ENCODE measurements at places on chromosomes 3 and 15.

DNA sequence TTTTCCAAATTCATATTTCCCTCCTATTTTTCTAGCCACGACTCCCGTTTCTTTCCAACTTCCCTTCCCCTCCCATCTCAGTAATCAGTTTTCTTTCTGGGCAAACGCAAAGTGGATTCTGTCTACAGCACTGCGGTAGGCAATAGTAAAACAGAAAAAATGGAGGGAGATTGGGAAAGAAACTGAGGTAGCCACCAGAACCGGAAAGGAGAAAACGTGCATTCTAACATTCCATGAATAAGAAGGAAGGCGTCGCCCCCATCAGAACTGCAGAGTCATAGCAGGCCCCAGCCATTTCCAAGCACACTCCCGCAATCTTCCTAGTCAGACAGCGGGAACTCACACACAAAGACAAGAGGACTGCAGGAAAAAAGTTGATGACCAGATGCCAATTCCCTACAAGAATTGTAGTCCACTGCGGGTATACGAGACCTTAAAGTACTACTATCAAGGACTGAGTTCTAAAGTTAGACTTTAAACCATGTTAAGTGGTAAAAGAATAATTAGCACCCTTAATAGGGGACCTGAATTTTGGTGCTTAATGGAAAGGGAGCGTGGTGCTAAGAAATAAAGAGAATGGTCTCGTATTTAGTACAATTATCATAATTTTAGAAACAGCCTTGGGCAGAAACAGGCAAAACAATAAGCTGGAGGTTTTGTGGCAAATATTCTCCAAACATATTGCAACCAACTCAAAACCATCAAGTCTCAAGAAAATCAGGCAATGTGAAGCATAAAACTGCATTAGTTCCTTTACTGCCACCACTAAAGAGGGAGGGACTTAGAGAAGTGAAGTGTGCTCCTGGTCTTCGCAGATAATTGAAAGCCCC is 1.4 kb downstream of the PFN2 start:
- no peak for DNase-seq

GRCh38 chr3:71389911-71390573 is 193.5 kb downstream of the FOXP1 start:
- no peak for DNase-seq

- no peak for DNase-seq
Observed at GRCh38 chr15:60889491-60889890, 339.6 kb downstream of the RORA start.

- no peak for DNase-seq
Observed at GRCh38 chr3:88075497-88075896, 16.4 kb downstream of the ZNF654 start.

- no peak for DNase-seq
Observed at GRCh38 chr3:195403244-195403643, 39.6 kb downstream of the ACAP2 start.

GRCh38 chr3:46950177-46950576 is 26.4 kb downstream of the CCDC12 start:
- DNase-seq, result no peak

DNA sequence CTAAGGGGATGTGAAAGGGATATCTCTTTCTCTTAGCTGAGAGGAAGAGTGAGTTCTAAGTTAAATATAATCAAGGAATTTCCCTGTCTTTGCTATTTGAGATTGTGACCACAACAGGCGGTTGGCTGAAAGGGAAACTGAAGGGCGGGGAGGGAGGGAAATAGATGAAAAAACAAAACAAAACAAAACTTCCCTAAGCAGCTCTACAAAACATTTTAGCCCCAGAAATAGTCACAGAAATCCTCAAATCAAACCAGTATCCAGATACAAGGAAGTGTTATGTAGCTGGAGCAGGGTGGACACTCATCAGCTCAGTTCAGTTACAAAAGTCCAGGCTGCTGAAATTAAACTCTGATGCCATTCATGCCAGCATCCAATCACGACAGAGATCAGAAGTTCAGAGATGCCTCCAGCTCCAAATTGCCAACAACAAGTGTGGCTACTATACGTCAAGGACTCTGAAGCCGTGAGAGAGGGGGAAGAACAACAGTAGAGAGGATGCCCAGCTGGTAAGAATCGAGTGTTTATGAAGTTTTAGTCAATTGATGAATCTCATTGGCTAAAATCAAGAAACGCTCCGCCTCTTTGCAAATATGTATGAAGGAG is 319 bp upstream of the TP63 start:
- no peak for DNase-seq

GRCh38 chr15:80640531-80641121 is 54.5 kb upstream of the ABHD17C start:
- no peak for DNase-seq

GRCh38 chr3:14231145-14231990 is 52.8 kb downstream of the LSM3 start:
- DNase-seq, result no peak

DNA sequence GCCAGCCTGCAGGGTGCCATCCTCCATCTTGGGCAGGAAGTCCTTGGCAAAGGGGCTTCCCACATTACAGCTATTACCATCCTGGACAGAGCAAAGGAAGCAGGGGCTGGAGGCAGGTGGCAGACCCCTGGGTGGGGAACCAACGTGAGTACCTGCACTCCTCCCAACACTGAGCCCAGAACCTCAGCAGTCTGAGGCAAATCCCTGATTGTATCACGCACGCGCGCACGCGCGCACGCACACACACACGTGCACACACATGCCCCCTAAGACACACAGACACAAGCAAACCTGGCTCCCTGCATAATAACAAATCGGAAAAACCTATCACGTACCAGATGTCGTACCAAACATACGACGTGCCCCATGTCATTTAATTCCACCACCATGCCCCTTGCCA is 11.8 kb downstream of the POLG start:
- DNase-seq, result no peak

DNA sequence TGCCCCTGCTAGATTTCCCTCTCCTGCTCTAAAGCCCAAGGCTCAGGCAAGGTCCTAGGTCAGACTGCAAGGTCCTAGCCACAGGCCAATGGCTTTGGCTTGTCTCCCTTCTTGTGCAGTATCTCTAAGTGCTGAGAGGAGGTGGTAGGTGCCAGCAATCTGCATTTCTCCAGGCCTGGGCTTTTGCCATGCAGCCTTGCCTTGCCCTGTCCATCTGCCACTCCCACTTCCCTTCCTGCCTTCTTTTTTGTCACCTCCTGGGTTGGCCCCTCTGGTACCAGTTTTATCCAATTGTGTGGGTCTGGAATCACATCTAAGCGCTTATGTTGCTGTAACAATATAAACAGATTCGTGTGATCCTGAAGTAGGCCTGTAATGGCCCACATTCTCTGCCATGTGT is 109.9 kb downstream of the MYRIP start:
- DNase-seq, result no peak

- DNase-seq, result no peak
Observed at GRCh38 chr3:65245133-65246063, 557.6 kb upstream of the ADAMTS9 start.

DNA sequence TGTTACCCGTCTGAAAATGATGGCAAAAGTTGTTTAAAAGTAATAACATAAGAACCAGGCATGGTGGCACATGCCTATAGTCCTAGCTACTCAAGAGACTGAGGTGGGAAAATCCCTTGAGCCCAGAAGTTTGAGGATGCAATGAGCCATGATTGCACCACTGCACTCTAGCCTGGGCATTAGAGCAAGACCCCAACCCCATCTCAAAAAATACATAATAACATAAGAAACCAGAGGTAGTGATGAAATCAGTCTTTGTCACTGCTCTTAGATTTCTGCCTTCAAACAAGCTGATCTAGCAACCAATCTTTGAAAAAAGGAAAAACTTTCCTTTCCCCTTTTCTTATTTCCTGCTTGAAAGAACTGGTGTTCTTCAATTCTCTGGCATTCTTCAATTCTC is 71.3 kb downstream of the TMCC1 start:
- no peak for DNase-seq

DNA sequence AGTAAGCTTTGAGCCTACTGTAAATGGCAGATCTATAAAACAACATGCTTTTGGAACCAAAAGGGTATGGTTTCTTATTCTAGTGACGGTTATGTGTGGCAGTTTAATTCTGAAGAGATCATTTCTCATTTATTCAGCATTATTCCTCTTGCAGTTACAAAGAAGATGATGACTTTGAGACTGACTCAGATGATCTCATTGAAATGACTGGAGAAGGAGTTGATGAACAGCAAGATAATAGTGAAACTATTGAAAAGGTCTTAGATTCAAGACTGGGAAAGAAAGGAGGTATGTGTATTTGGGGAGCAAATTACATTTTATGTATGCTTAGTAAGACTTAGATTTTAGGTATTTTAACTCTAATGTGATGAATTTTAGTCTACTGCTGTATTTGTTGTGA is 41.5 kb downstream of the CHD2 start:
- DNase-seq, result no peak

DNA sequence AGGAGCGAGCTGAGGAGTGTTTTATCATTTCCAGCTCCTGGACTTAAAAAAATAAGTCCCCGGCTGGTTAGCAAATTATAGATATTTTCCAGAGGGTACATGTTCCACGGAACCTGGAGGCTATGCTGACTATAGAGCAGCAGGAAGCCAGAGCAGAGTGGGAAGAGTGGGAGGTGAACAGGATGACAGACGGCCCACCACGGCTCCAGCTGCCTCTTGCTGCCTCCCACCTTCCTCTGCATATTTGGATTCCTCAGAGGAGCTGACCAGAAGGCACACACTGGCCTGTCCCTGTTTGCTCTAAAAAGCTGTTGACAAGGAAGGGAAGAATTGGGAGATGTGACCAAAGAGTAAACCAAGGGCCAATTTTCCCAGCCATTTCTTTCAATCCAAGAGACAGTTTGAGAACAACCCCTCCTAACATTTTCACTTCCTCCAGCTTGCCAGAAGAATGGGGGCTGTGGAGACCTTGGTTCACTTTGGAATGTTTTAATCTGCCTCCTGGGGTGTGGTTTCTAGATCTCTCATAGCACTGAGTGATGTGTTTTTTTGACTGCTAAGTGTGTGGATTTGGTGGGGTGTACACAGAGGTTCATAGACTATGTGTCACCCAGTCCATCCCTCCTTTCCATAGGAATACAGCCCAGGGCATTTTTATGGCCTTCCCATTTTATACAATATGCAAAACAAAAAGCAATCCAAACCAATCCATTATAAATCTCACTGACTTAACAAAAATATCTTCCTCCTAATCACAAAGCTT is 36.8 kb downstream of the HGD start:
- no peak for DNase-seq

GRCh38 chr3:168801794-168802193 is 706.1 kb upstream of the GOLIM4 start:
- DNase-seq, result no peak

DNA sequence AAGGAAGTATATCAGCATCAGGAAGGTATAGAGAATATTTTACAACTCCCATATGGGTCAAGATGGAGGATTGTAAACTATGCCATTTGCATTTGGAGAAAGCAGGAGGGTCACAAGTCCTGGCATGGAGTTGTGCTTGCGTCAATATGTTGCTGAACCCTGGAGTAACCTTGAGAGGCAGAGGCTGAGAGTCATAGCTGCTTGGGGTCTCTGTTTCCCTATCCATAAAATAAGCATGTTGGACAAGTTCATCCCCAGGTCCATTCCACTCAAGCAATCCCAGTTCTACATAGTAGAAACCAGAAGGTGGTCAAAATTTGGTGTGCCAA is 273.6 kb downstream of the MECOM start:
- DNase-seq, result no peak

All from NCI-H1436 treated with DMSO at 0.1 percent for 48 hours (cell line).